ENCODE measurements at places on chromosomes 2 and 18. TPM values are rescaled to one million over a fixed set of nuclear protein-coding genes. Genes with fewer than 3 reads are reported as not detected.

Gene KLHL41
- not detected for total RNA-seq

Gene FRZB
- not detected for total RNA-seq

- peaks cover 72% of the 10 kb centered on the region for H3K36me3 ChIP-seq
- H3K27me3 ChIP-seq: no peaks in the 10 kb centered on the region
- DNase-seq: no peak
These were observed 23.3 kb downstream of the MARCHF7 start for GRCh38 chr2:159735648-159736047.

GRCh38 chr2:63424329-63425078 lies 163.8 kb downstream of the WDPCP start:
- no peak overlapping the region for H3K27ac ChIP-seq
- H3K27me3 ChIP-seq: no peaks in the 10 kb centered on the region
- no peak overlapping the region for H3K4me3 ChIP-seq
- peaks cover 2% of the 10 kb centered on the region for H3K4me1 ChIP-seq
- DNase-seq: no peak

GRCh38 chr2:309954-310510 lies 22.1 kb upstream of the ALKAL2 start:
- DNase-seq: no peak
- no peak overlapping the region for H3K27ac ChIP-seq
- no peaks in the 10 kb centered on the region for H3K27me3 ChIP-seq

GRCh38 chr18:49862656-49863385 lies 49.5 kb upstream of the ACAA2 start:
- no peak overlapping the region for H3K27ac ChIP-seq
- DNase-seq: no peak
- H3K4me1 ChIP-seq: no peaks in the 10 kb centered on the region

Measured in activated T-helper 2 cell treated with anti-CD3 and anti-CD28 coated beads, Interferon-gamma antibody, Interleukin-2, Interleukin-4, amounts not matched to agents 10 μg/mL and 5 μg/mL and 100 μg/mL, durations not matched to agents 14 hours and 24 hours and 36 hours (primary cell).